ENCODE measurements at places on chromosomes 16 and 17.

GRCh38 chr17:81403671-81404534 lies 8.6 kb downstream of the BAHCC1 start:
- no peak for DNase-seq

- no peak for DNase-seq
Measured at GRCh38 chr17:49602783-49603182, 27.1 kb downstream of the NXPH3 start.

- peak; percentile 55 for DNase-seq
Measured at GRCh38 chr17:51640108-51640622, 379.8 kb downstream of the UTP18 start.

- DNase-seq: no peak
Measured at GRCh38 chr16:24749310-24749709, 19.9 kb downstream of the TNRC6A start.

DNA sequence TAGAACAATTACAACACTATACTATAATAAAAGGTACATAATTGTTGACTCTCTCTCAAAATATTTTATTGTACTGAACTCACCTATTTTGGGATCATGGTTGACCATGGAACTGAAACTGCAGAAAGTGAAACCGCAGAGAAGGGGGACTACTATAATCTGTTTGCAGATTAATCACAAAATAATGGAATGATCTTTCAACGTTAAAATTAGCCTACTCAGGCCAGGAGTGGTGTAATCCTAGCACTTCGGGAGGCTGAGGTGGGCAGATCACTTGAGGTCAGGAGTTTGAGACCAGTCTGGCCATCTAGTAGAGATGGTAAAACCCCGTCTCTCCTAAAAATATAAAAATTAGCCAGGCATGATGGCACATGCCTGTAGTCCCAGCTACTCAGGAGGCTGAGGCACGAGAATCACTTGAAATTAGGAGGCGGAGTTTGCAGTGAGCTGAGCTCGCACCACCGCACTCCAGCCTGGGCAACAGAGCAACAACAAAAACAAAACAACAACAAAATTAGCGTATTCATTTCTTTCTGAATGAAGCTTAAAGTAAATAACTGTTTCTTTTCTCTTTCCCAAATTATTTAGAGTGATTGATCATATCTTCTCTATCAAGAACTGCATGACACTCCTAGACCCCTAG lies 45.6 kb downstream of the IKZF3 start:
- DNase-seq: no peak

DNA sequence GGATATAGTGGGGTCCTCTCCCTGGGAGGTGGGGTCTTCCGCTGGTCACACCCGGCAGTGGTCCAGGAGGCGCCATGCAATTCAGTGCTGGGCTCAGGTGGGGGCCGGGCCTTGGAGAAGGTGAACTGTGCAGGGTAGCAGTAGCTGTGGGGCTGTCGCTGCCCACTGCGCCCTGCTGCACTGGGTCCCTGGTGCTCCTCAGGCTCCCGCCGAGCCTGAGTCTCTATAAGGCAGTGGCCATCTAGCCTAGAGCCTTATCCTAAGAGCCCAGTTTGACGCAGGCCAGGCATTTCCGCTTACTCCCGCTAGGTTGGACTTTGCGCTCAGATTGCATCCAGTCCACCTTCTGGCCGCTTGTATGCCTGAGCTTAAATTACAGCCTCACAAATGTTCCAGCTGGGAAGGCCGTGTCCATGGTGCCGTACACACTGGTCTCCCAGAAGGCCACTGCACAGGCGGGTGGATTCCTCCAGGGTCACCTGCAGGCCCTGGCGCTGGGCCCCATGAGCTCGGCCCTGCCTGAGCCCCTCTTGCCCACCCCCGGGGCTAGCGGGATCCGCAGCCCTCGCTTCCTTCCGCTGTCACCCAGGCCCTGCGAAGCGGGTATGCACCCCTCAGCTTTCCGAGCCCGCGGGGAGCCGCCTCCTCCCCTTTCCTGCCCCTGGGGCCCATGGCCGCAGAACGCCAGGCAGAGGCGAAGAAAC lies 1762.2 kb downstream of the TP53TG3F start:
- DNase-seq: no peak

- DNase-seq: no peak
Measured at GRCh38 chr17:48513097-48513496, 17.7 kb downstream of the HOXB1 start.

DNA sequence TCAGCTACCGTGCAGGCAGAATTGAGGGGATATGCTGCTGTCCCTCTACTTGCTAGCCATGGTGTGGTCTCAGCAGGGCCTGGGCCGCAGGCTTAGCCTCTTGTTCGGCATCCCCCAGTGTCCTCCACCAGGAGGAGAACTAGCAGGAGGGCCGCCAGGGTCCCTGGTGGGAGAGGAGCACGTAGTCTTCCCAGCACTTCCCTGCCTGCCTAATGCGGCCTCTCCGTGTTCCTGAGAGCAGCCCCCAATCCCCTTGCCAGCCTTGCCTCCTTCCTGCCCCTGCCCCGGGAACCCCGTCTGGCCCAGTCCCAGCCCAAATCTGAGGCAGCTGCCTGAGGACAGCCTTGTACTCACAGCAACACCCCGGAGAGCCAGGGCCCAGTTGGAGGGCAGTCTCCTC lies 38.1 kb downstream of the PLD6 start:
- DNase-seq: no peak

DNA sequence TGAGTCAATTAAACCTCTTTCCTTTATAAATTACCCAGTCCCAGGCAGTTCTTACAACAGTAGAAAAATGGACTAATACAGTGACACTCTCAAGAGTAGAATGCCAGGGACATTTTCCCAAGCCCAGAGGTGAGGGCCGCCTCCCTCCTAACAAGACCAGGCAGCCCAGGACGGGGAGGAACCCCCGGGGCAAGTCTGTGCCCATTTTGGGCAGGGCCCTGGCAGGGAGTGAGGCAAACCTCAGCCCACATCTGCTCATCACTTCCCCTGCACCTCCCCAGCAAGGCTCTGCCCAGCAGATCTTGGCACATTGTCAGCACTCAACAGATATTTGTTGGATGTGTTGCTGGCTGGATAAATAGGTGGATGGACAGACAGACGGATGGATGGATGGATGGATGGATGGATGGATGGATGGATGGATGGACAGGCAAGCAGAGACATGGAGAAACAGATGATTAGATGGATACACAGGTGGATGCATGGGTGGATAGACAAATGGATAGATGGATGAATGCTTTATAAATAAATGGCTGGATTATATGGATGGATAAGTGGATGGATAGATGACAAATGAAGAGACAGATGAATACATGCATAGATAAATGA lies 271.3 kb downstream of the PARN start:
- DNase-seq: peak; percentile 89

- no peak for DNase-seq
Measured at GRCh38 chr17:3545151-3545550, 12.5 kb downstream of the TRPV3 start.

DNA sequence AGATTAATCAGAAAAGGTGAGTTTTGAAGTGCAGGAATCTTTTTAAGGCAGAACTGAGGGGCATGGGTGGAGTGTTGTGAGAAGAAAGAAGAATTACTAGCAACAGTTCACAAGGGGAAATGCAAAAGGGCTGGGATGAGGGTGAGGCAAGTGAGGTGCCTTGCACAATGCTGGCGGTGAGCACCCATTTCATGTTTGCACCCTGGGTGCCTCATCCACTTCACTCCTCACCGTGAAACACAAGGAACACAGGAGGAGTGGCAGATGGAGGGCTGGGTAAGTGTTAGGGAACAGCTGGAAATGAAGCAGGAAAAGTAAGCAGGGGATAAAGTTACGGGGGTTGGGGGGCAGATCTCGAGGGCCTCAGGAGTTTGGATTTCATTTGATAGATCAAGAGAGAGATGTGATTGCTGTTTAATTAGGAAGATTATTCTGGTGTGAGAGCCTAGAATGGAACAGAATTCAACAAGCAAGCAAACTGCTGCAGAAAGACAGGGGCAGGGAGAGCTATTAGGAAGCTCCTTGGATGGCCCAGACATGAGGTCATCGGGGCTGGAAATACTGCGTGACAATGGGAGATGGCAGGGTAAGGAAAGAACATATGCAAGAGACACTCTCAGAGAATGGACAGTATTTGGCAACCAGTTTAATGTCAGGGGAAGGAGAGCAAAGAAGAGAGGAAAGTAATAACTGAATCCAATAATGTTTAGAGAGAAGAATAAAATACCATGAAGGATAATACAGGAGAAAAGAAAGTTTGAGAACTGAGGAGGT lies 8.3 kb upstream of the HEATR6 start:
- DNase-seq: no peak

DNA sequence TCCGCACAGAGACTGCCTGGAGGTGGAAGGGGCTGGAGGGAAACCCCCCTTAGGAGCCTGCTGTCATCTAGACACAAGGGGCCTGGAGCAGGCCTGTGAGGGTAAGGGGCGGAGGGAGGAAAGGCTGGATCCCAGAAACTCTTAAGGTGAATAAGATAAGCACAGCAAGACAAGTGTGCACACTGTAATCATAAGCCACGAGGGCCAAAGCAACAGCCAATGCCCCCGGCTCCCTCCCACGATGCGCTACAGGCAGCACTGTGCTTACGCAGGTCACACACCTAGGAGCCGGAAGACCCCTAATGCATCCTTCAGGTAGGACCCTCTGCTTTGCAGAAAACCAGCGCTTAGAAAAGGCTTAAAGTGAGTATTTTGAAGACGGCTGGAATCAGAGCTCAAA lies 24.6 kb downstream of the ZFHX3 start:
- no peak for DNase-seq

DNA sequence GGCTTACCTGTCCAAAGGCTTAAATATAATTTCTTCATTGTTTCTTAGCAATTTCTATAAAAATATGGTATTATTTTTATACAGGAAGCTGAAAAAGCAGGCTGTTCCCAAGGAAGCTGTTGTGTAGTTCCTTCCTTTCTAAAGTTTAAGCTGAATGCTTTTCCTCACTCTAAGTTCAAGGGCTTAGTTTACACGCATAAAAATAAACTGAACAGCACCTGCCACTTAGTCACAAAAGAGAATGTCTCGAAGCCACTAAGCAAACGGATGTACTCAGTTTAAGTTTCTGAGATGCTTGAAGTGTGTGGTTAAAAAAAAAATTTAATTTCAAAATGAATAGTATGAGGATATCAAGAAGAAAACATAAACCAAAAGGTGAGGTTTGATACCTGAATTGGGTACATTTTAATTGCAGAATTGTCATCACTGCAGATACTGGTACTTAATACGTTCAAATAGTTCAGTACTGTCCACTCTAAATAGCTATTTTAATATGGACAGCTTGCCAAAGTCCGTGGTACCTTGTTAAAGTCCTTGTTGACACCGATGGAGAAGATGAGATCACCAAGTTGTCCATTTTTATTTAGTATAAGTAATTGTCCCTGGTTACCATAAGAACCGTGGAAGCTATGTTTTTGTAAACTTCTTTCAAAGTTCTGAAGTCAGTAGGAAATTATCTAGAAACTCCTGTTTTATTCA lies 38.1 kb downstream of the MRTFB start:
- DNase-seq: no peak

DNA sequence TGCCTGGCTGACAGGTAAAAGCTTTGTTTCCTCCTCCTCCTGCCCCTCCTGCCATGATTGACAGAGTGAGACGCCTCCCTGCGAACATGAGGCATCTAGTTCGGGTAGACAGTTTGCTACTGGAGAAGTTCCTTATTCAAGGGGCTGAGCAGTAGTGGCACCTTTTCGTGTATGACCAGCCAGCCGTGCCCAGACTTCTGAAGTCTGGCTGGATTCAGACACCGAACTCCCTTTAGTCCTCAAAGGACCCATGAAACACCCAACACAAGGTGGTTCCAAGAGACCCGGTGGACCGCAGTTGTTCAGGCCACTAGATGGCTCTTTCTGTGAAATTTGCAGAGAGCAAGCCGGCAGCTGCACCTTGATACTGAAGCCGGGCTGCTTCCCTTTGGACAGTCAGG lies 192.8 kb downstream of the XYLT1 start:
- no peak for DNase-seq

GRCh38 chr17:3935140-3935542 lies 18.9 kb upstream of the P2RX1 start:
- DNase-seq: peak; percentile 31

GRCh38 chr16:27318392-27319256 lies 4.8 kb downstream of the IL4R start:
- peak; percentile 91 for DNase-seq

DNA sequence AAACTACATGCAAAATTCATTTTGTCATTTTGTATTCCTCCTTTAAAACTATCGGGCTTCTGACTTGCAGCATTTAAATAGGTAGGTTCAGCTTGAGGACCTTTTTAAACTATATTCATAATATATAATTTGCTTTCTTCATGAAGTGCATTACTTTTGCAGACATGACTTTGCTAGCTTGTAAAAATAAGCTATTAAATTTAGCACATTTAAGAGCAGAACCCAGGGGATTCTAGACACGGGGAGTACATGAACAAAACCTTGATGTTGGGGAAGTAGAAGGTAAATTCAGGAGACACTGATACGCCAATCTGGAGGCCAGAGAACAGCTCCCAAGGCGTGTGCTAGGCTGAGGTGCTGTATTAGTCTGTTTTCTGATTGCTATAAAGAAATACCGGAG lies 32.3 kb upstream of the NUDT7 start:
- no peak for DNase-seq

- peak; percentile 26 for DNase-seq
Measured at GRCh38 chr16:65195998-65196397, 74.1 kb upstream of the CDH11 start.

DNA sequence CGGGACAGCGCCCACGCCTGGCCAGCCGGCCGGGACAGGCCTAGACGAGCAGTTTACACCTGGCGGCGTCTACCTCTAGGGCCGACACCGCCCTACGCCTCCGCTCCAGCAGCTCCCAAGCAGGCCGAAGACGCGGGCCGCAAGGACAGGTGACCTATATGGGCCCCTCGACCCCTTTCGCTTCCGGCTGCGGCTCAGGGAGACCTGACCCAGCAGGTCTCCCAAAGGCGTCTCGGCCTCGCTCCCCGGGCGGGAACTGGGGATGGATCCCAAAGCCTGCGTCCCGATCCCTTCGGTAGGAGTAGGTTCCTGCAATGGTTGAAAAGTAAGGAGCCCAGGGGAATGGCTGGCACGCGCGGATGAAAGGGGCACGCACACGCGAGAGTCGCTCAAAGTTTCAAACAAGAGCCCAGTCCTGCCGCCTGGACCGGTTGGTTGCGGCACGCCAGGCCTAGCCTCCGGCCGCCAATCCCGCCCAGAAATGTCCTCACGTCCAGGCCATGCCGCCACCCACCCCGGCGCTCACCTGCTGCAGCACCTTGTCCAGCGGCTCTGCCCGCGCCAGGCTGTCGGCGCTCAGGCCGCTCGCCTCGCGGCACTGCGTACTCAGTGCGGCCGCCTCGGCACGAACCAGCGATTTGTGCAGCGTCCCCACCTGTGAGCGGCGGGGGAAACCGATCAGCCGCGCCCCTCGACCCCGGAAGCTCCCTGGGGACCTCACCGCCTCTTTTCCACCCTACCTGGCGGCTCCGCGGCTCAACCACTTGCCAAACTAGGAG lies 630 bp downstream of the ESRP2 start:
- no peak for DNase-seq
